Cerebellar nuclear complex (tissue), 1 donor: ENCODE measurements at places on chromosomes 6 and 20.

GRCh38 chr20:32528171-32528891 is 56.8 kb downstream of the NOL4L start:
- no peak for DNase-seq

GRCh38 chr6:7050004-7050403 is 57.8 kb upstream of the RREB1 start:
- no peak for DNase-seq

GRCh38 chr6:56803594-56803993 is 151.3 kb upstream of the BEND6 start:
- no peak for DNase-seq

DNA sequence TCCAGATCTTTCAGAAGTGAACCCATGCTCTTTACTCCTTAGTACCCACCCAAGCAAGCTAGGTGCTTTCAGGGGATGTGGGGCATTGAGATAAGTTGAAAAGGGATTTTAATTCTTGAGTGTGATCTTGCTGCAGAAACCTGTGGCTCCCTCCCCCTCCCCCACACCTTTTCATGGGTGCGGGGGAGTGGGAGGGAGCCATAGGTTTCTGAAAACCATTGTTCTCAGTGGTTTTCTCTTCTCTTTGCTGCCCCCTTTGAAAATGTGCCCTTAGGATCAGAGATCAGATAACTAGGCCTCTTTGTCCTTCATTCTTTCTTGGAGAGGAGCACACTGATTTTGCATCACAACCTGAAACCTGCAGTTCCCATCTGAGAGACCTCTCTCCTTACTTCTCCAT is 2.4 kb downstream of the PCSK2 start:
- DNase-seq, result no peak

- DNase-seq, result peak; percentile 68
Observed at GRCh38 chr20:20549267-20549612, 163.2 kb downstream of the RALGAPA2 start.

GRCh38 chr6:36863670-36864540 is 10.7 kb downstream of the PPIL1 start:
- DNase-seq, result no peak
